ENCODE measurements at places on chromosomes 5 and 9.

- DNase-seq: no peak
These were observed 281.9 kb upstream of the TLE4 start for GRCh38 chr9:79289856-79290255.

DNA sequence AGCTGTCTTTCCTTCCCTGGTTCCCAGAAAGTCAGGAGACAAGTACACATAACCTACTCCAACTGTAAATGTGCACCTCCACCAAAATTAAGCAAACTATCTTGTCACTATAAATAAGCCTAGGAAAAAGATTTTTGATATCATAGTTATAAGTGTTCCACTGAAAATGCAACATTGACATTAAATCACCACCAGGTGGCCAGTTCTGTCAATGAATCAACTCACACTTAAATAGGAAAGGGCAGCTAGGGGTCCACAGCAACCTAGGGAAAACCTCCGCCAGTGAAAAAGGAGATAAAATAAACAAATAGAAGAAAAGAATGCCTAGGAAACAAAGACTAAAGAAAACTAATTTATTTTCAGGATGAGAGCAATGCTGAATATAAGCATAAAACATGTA lies 243.0 kb upstream of the PTPRD start:
- no peak for DNase-seq

- DNase-seq: no peak
These were observed 256.4 kb upstream of the CDH6 start for GRCh38 chr5:30937070-30937469.

DNA sequence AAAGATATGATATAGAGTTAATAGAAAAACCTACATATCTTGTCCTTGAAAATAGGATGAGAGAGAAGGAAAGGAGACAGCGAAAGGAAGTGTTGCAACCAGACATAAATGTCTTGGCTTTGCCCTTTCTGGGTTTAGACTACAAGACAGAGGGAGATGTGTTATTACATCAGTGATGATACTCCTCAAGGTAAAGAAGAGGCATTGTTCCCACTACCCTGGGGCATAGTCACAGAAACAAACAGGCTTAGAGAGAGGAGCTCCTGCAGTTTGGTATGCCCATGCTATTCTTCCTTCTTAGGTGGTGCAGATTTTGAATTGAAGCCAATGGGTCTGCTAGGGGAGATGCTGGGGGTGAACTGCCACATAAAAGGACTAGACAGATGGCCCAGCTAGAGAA lies 166.8 kb upstream of the RFX3 start:
- no peak for DNase-seq

- DNase-seq: no peak
These were observed 79.5 kb upstream of the LHFPL2 start for GRCh38 chr5:78727786-78728761.

GRCh38 chr5:107607671-107608345 lies 62.9 kb downstream of the EFNA5 start:
- no peak for DNase-seq

GRCh38 chr9:88872192-88872946 lies 118.9 kb upstream of the S1PR3 start:
- DNase-seq: no peak

- DNase-seq: no peak
These were observed 4.9 kb upstream of the KIF4B start for GRCh38 chr5:155008669-155009068.

DNA sequence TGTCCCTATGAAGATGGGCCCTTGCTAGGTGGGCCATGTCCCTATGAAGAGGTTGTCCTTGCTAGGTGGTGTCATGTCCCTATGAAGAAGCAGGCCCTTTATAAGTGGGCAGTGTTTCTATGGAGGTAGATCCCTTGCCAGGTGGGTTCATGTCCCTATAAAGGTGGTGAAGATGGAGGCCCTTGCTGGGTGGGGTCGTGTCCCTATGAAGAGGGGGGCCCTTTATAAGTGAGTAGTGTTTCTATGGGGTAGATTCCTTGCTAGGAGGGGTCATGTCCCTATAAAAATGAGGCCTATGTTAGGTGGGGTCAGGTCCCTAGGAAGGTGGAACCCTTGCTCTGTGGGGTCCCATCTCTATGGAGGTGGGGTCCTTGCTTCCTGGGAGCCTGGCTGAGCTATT lies 283.4 kb upstream of the IRX2 start:
- no peak for DNase-seq

- no peak for DNase-seq
These were observed 113.4 kb downstream of the FBN2 start for GRCh38 chr5:128424646-128425045.

DNA sequence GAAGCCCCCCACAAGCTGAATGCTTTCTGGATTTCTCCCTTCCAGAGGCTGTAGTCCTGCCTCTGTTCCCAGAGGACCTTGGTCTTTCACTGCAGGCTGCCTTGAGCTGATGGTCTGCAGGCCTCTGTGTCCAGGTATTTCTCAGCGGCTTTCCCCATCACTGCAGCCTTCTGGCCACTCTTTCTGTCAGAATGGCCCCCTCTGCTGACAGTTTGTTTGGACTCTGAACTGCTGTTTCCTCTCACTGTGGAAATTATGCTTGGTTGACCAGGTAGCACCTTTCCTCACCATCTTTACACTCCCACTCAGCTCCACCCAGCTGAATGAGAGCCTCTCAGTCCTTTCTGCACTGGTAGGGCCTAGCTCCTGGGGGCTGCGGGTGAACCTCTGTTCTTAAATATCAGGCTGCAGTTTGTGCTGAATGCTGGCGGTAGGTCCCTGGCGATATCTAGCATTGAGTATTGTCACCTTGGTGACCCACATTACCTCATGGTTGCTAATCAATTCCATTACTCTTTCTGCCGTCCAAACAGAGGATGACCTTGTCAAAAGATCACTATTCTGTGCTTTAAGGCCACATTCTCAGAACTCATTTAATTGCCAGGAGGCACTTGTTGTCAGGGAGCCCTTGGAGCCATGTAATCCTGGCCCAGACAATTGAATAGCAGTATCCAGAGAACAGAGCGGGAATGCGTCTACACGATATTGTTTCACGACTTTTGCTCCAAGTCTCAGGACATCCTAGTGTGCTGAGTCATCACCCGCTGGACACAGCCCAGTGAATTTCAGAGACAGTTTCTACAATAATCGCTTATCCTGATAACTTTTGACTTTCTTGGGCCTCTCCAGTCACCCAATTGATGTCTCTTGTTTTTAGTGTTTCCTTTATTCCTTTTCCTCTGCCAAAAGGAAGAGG lies 230.2 kb downstream of the TENT4A start:
- no peak for DNase-seq

- no peak for DNase-seq
These were observed 605.0 kb upstream of the CLINT1 start for GRCh38 chr5:158463938-158464337.
